NCI-H1105 (cell line): ENCODE measurements at places on chromosomes 7 and 10.

DNA sequence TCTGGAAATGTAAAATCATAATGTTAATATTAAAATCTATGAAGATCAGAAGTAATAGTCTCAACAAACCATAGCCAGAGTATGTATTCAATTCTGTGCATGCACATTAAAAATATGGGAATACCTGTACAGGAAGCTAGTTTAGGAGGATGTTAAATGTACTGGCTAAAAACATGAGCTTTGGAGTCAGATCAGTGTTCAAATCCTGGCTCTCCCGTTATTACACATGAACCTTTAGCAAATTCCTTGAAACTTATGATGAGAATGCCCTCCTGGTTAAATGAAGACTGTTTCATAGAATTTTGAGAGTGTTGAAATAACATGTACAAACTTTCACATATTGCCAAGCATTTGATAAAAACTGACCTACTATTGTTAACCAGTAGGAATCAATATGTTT is 4.6 kb downstream of the ARL4A start:
- DNase-seq = no peak

GRCh38 chr7:70525991-70526390 is 606.0 kb upstream of the GALNT17 start:
- no peak for DNase-seq

DNA sequence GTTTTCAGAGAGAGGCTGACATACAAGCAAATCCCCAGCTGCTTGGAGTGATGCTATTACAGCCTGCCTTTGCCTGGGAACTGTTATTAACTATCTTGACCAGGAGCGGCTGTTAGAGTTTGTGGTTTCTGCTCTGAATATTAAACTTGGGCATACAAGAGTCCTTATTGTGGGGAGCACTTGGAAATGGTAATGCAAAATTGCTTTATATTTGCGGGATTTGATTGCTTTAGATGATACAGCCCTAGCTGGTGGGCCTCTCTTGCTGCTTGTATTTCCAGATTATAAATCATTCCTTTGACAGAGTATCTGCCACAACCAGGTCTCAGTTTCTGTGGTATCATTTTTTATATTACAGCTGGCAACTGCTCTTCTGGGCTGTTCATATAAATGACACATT is 101.9 kb upstream of the FAM204A start:
- DNase-seq = no peak

DNA sequence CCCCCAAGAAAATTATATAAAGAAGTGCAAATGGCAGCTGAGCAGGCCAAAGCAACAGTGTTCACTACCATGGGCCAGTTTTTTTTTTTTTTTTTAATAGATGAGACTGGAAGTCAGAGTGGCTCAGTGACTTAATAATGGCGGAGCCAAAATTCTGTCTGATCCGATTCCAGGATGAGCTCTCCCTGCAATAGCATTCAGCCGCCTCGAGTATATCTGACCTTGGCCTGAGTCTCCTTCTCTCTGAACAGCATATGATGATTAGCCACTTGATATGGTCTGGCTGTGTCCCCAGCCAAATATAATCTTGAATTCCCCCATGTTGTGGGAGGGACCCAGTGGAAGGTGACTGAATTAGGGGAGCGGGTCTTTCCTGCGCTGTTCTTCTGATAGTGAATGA is 76.7 kb upstream of the PRLHR start:
- no peak for DNase-seq

GRCh38 chr10:31194986-31195385 is 124.0 kb upstream of the ZEB1 start:
- no peak for DNase-seq

DNA sequence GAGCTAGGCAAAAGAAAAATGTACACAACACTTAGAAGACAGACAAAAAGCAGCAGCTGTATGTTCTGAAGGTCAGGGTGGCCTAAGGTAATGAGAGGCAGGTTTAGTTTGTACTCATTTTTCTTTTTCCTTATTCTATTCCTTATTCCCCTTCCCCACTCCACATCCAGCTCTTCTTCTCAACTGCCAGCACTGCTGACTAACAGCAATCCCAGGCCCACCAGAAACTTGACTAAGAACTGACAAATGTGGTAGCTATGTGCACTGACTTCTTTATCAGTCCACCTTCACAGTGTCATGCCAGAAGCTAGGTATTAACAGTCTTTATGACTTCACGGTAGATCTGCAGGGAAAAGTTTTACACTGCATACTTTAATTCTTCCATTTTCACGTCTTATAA is 6.1 kb downstream of the COPG2 start:
- DNase-seq = no peak

DNA sequence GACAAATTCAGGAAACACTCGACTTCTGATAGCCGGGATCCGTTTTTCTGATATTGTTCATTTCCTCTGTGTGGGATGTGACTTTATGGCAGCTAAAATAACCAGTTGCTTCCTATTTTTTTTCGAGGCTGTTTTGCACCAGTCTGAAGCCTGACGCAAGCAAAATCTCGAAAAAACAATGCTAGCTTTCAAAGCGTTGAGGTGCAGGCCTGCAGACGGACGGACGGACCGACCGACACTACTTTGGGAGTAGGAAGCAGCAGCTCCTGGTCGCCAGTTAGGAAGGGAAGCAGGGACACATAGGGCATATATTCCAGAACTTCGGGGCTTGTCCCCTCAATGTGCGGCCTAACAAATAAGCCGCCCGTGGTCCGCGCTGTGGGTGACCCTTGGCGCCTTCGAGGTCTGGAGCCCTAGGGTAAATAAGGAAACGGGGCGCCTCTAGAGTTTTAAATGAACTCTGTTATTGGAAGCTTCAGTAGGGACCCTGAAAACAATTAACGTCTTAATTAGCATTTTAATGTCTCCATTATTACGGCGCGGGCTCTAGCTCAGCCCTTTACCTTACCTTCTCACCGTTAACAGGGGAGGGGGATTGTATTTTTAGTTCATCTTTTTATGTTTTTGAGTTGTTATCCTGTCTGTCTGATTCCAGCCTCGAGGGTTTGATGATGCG is 1.3 kb downstream of the HHEX start:
- DNase-seq = no peak

DNA sequence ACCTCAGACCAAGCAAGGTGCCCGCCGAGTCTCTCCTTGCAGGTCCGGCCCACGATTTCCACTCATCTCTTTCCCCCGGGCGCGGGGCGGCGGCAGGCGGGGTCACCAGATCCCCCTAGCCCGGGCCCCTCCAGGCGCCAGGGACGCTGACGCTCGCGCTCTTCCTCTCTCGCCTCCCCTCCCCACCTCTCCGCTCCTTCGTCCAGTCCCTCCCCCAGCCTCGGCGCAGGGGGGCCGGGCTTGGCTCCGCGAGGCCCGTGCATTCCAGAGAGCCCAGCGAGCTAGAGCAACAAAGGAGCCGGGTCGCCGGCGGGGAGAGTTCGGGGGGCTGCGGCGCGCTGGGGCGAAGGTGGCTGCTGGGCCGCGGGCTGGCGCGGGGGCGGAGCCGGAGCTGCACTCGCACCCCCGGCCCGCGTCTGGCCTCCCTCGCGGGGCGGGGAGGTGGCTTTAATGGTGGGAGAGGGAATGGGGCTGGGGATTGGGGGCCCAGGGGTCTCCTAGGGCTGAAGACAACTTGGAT is at the start of gene SMO:
SMO (plus strand) TSS at position 262 of the 520 bp plus-strand sequence. CDS start 519 bp downstream, outside the sequence.
- peak; percentile 33 for DNase-seq

- no peak for DNase-seq
Observed at GRCh38 chr7:104627516-104627915, 299.1 kb downstream of the LHFPL3 start.

GRCh38 chr10:101136007-101136707 is 5.1 kb downstream of the TLX1 start:
- no peak for DNase-seq

DNA sequence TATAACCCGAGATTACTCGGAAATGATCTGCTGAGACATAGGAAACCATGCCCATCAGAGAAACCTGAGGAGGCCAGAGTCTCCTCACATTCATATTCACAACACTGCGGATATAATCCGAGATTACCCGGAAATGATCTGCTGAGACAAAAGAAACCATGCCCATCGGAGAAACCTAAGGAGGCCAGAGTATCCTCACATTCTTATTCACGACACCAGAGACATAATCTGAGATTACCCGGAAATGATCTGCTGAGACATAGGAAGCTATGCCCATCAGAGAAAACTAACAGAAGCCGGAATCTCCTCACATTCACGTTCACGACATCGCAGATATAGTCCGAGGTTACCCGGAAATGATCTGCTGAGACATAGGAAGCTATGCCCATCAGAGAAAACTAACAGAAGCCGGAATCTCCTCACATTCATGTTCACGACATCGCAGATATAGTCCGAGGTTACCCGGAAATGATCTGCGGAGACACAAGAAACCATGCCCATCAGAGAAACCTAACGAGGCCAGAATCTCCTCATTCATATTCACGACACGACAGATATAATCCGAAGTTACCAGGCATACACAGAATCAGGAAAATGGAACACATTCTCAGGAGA is 422.3 kb upstream of the AKR1E2 start:
- no peak for DNase-seq

- no peak for DNase-seq
Observed at GRCh38 chr7:32047075-32047474, 23.1 kb downstream of the PDE1C start.

- no peak for DNase-seq
Observed at GRCh38 chr10:96626795-96627194, 40.0 kb upstream of the TM9SF3 start.

DNA sequence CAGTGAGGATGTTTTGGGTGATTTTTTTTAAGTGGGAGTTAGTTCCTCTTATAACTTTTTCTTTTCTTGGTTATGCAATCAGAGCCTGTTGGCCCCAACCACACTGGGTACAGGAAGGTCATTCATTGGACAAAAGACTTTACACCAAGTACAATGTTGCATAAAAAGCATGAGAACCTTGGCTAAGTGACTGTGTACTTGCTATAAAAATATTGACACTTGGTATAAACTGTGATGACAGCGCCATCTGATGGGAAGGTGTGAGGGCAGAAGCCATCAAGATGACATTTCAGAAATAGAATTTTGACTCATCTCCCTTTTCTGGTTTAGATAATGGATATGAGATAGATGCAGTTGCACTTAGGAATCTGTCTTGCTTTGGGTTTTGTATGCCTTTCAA is 126.4 kb upstream of the CCDC6 start:
- peak; percentile 26 for DNase-seq

GRCh38 chr7:150931199-150931869 is 46.8 kb downstream of the KCNH2 start:
- peak; percentile 31 for DNase-seq

DNA sequence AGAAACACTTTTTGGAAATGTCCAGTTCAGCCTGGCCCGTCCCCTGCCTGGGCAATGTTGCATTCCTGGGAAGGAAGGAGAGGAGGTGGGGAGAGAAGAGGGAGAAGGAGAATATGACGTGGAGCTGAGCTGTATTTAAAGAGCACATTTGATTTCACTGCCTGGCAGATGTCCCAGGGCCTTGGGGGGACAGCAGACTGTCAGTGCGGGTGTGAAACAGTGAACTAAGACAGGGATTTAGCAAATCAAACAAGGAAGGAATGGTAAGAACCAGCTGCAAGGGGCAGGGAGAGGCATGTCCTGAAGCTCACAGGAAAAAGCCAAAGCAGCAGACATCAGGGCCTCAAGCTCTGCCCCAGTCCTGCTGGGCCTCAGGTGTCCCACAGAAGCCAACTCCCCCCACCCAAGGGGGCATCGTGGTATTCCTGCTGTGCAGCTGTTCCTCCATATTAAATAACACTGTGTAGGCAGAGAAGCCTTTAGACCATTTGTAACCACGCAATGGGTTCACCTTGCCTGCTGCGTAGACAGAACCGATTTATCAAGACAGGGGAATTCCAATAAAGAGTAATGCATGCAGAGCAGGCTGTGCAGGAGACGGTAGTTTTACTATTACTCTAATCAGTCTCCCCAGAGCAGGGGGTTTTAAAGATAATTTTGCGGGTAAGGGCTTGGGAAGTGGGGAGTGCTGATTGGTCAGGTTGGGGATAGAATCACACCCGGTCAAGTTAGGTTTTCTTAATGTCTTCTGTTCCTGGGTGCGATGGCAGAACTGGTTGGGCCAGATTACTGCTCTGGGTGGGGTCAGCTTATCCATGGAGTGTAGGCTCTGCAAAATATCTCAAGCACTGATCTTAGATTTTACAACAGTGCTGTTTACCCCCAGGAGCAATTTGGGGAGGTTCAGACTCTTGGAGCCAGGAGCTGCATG is 18.3 kb downstream of the LEP start:
- no peak for DNase-seq

DNA sequence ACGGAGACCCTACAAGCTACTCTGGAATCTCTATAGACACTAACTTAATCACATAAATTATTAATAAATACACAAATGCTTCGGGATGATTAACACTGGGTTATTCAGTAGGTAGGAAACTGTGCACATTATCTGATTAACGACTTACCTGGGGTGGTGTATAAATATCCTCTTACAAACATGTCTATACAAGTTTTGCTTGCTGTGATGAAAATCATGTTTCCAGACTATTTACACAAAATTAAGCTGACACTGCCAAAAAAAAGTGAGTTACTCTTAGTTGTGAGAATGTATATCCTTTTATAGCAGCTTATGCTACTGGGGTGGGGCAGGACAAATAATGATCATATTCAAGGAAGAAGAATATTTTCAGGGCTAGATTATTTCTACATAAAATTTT is 314.6 kb downstream of the C7orf25 start:
- DNase-seq = no peak

DNA sequence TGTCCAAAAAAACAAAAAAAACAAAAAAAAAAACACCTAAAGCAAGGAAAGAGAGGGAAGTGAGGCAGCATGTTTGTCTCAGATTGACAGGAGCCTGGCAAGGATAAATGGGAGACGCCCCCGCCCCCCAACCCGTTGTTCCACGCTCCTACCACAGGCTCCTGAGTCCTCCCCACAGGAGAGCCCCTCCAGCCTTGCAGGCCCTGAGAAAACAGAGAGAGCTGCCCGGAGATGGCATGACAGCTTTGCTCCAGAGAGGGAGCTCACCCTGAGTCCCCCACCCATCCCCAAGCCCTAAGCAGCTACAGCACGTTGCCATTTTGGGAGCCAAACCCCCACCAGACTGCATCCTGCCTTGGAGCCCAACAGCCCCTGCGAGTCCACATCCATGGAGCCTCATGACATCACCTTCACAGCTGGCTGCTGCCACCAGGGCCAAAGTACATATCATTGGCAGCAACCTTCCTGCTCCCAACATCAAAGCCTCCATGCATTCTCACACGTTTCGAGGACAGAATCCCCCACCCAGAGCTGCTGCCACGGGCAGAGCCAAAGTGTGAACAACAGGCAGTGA is 1283.3 kb downstream of the TYW1 start:
- DNase-seq = no peak

DNA sequence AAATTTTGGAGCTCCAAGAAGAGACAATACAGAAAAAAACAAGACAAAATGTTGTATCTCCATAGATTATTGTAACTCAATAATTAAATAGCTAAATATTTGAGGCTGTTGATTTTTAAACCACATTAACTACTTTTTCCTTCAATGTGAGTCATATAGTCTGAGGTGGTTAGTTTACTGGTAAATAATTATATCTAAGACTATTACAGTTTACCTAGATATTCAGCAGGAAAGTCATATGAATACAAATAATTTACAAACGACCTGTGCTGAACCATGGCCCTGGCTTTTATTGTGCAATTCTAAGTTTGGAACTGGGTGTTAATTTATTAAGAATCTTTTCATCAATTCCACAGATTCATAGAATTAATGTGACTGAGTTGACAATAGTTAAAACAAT is 22.2 kb downstream of the CREB5 start:
- DNase-seq = no peak
